ENCODE measurements at places on chromosomes 12 and 14.

- DNase-seq = no peak
These were observed 42.6 kb upstream of the KRR1 start for GRCh38 chr12:75553836-75554555.

GRCh38 chr12:53659011-53659551 is 16.8 kb downstream of the ATP5MC2 start:
- no peak for DNase-seq

DNA sequence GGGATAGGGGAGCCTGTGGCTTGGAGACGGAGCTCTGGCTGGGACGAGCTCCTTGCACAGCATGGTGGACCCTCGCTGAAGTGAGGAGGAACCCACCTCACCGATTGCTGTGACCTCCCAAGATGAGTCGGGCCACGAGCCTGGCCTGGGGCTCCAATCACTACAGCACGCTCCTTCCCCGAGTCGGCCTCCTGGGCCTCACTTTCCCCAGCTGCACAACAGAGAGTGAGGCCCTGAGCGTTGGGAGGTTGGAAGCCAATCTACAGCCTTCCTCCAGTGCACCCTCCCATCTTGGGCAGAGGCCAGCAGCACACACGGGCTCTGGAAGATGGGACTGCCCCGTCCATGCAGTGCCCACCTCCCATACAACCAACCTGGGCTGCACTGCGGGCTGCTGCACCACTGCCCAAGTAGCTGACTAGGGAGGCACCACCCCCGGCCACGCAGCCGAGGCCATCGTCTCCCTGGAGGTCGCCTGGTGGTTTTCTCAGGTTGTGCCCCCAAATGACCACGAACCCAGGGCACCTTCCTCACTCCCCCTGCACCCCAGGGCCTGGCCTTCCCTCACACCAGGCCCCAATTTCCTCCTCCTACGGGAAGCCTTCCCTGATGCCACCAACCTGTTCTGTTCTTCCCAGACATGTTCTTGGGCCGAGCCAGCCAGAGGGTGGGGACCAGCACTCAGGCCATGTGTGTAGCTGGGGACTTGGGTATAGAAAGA is 152.3 kb upstream of the C14orf180 start:
- DNase-seq = no peak

- DNase-seq = no peak
These were observed 596 bp upstream of the ZBTB39 start for GRCh38 chr12:57006809-57007475.

DNA sequence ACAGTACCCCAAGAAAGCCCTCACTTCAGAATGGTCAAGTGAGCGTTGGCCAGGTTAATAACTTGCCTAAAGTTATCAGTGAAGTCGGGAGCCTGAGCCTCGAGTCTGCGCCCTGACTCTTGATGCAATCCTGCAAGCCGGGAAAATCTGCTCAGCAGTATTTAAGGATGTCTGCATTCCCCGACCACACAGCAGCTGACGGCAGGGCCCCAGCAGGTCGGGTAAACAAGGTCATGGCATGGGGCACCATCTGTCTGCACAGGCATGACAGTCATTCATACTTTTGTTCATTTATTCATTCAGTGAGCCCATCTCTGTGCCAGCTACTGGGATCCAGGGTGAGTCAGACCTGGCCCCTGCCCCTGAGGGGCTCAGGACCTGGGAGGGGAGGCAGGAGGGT is 11.1 kb downstream of the ABCB9 start:
- no peak for DNase-seq

DNA sequence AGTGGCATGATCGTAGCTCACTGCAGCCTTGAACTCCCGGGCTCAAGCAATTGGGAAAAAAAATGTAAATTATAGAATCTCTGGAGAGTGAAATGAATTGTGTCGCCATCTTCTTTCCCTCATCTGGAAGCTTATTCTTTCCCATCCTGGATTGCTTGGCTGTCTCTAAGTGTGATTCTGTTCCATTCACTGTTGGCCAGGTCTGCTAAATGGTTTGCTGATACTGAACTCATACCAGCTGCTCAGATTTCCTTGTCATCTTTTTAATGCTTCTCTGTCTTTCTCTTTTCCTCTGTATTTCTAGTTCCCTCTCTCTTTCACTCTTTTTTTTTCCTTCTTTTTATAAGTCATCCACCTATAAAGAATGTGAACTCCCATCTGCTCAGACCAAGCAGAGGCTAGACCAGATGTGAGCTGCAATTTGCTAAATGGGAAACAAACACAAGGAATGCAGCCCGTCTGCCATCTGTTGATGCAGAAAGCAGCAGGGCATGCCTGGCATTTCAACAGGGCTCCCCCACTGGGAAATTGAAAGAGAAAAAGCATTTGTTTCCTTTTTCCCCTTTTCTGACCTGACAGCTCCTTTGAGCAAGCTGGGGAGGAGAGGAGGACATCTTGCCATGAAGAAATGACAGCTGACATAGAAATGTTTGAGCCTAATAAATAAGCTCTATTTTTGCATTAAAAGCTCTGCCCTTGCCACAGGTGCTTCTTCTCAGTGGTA is 1823.6 kb upstream of the FLRT2 start:
- DNase-seq = no peak

DNA sequence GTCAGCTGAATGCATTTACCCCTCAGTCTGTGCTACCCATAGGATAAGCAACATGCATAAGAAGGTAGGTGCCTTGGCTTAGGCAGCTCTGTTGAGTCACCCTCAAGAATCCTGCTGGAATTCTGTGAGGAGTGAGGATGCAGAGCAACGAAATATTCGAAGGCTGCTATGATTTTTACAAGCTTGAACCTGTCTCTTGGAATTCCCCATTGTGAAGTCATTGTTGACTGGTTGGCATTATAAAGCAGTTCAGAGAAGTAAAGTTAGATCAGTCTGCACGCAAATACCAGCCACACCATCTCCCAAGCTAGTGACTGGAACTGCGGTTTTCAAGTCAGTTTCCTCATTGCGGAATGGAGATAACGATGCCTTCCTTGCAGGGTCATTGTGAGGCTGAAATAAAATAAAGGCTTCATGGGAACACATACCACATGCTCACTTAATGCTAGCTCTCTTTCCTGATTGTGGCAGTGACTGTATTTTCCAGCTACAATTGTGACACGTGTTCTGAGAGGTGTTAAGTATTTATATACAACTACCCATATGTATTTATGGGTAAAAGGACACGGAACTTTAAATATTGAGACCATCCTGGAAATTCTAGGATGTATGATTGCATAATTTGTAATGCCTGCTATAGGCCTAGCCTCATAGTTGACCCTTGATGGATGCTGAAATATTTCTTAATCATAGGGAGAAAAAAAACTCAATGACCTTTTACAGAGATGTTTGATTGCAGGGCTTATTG is 96.7 kb downstream of the ETV6 start:
- no peak for DNase-seq

GRCh38 chr14:102924632-102925588 is 2.4 kb downstream of the AMN start:
- DNase-seq = no peak

GRCh38 chr12:91073426-91073825 is 15.6 kb upstream of the KERA start:
- DNase-seq = no peak

DNA sequence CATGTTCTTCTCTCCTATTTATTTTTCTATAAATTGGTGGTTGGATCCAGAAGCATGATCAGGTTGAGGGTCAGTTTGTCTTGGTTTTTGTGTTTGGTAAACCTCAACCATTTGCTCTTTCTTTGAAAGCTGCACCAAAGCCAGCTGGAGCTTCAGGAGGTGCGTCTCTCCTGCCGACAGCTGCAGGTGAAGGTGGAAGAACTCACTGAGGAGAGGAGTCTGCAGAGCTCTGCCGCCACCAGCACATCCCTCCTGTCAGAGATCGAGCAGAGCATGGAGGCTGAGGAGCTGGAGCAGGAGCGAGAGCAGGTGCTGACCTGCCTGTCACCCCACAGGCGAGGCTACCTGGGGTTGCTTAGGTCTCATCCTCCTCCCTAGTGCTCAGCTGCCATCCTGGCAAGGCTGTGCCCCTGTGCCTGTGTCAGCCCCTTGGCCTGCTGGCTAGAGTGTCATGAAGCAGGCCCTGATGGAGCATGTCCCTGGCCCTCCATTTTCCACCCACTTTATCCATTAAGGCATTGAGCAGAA is 45.0 kb downstream of the RAB35 start:
- no peak for DNase-seq

DNA sequence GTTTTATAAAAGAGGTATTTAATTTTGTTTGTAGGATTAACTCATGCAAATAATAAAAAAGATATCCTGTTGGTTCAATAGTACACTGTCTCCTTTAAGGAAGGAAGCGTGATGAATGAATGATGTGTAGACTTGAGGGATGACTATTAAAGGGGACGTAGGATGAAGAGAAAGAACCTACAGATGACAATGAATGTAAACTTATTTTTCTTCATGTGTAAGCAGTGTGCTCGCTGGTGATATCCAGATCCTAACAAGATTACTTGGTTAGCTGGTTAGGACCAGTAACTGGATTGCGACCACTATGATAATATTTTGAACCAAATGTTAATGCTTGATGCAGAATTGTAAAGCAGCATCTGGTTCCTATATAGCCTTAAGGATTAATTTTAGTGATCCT is 2.6 kb downstream of the ARF6 start:
- DNase-seq = no peak

DNA sequence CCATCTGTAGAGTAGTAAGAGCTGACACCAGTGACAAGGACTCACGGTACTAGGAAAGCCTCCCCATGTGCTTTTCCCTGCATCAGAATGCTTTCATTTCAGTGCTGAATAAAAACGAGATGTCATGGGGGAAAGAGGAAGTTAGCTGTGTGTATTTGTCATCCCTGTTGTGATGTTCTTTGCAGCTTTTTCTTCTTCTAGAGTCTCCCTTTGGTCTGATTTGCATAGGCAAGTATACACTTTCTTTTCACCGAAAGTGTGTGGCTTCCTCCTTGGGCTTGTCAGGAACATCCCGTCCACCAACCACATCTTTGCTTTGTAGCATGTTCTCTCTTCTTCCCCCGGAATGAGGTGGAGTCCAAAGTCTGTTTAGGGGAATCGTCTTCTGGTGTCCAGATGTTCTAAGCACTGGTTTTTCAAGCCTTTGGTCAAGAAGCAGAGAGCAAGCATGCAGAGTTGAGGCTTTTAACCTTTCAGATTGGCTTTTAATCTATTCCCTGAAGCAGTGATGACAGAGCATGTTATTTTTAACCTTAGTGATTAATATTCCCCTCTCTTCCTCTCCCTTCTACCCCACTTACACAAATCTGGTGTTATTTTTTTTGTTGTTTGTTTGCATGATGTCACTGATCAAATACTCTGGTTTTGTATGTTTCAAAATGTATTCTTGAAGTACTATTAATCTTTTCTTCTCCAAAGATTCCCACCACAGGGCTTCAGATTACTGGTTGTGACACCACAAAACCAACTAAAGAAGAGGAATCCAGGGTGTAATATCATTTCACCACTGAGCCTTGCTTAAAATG is 163.4 kb downstream of the SAMD4A start:
- DNase-seq = no peak

- DNase-seq = no peak
These were observed 194.8 kb downstream of the LRIG3 start for GRCh38 chr12:58725400-58726105.

DNA sequence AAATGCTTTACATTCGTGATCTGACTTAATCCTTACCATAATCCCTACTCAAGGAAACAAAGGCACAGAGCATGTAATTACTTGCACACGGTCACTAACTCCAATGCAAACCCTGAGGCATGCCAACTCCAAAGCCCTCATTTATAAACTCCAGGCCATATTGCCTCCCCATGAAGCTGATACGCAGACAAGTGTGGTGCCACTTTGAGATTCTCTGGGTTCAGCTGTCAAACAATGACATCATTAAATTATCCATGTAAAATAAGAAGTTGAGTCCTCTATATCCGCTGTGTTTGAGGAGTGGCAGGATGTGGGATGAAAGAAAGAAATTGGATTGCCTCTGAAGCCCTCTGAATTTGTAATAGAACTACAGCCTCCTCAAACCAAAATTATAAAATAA is 62.8 kb downstream of the ANO4 start:
- no peak for DNase-seq

- no peak for DNase-seq
These were observed 3.9 kb downstream of the KRT2 start for GRCh38 chr12:52648012-52648550.

DNA sequence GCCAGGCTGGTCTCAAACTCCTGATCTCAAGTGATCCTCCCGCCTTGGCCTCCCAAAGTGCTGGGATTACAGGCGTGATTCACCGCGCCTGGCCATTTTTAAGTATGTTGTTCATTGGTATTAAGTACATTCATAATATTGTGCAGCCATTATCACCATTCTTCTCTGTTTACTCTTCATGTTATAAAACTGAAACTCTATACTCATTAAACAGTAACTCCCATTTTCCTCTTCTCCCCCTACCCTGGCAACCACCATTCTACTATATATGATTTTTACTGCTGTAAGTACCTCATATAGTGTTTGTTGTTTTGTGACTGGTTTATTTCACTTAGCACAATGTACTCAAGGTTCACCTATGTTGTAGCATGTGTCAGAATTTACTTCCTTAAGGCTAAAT is 23.1 kb downstream of the METAP2 start:
- DNase-seq = no peak

DNA sequence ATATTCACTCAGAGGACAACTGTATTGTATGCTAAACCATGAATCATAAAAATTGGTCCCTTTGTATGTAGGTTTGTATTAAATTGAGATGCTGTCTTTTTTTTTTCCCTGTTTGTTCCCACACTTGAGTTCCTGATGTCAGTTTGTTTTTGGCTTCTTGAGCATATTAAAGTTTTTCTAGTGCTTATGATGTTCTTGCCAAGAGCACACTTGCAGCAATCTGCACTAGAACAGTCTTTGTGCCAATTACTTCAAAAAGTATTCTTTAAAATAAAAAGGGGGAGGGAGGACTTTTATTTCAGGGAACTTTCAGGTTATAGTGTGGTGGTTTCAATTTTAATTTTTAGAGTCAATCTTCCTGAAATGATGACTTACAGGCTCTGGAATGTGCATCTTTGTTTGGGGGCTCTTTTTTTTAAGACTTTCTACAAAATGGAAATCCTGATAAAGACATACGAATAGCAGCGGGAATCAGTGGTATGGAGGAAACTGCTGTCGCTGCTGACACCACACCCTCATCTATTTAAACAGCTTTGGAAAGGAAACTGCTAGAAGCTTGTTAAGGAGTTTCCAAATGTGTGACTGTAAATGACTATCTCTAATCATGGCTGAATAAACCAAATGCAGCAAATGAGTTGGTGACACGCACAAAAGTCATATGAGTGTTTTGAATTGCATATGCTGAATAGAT is 188.6 kb downstream of the EGLN3 start:
- no peak for DNase-seq

GRCh38 chr12:71627438-71628002 is 36.1 kb downstream of the ZFC3H1 start:
- no peak for DNase-seq

- DNase-seq = no peak
These were observed 36.5 kb downstream of the CCDC63 start for GRCh38 chr12:110883251-110883650.

DNA sequence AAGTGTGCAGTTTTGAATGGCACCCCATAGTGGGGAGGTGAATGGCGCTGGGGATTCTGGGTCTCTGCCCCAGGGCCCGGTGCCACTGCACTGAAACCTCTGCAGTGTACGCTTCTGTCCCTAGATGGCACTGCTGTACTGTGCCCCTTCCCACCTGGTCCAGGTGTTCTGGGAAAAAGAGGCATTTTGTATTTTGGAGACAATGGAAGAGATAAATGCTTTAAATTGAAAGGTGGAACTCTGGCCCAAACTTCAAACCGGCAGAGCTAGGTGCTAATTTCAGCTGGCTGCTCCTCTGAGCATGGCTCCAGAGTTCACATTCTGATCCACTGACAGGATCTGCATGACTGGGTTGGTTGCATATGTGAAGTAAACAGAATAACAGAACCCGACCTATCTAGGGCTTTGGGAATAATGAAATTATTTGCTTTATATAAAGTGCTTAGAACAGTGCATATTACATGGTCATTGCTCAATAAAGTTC is 52.2 kb downstream of the KRT80 start:
- DNase-seq = no peak

Data from activated CD8-positive, alpha-beta memory T cell treated with anti-CD3 and anti-CD28 coated beads for 1 hour (primary cell).